ENCODE measurements at places on chromosomes 4 and X.

DNA sequence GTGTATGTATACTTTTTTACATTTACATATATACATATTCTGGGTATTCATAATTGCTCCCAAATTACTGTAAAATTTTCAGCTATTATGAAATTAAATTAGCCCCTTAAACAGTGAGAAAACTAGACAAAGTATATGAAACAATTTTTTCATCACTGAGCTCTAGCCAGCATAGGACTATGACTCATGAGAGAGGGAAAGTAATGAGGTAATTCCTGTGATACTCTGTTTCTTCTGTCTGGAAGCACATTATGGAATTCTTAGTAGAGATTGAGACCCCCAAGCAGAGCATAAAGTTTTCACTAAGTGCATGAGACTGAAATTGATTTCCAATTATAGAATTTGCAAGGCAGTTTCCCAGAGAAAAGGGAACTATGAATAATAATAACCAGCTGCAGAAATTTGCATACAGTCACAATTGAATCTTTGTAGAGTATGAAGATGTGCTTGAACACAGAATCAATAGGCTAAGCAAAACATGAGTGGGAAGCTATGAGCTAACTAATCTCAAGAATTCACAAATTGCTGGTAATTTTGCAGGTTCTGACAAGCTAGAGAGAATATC lies 779.3 kb downstream of the ARAP2 start:
- no peak for DNase-seq

- DNase-seq = no peak
Measured at GRCh38 chr4:136909626-136910025, 622.7 kb downstream of the PCDH18 start.

- DNase-seq = no peak
Measured at GRCh38 chrX:3757510-3758025, 44.1 kb upstream of the PRKX start.

GRCh38 chrX:18753631-18754030 lies 46.2 kb downstream of the PPEF1 start:
- no peak for DNase-seq

DNA sequence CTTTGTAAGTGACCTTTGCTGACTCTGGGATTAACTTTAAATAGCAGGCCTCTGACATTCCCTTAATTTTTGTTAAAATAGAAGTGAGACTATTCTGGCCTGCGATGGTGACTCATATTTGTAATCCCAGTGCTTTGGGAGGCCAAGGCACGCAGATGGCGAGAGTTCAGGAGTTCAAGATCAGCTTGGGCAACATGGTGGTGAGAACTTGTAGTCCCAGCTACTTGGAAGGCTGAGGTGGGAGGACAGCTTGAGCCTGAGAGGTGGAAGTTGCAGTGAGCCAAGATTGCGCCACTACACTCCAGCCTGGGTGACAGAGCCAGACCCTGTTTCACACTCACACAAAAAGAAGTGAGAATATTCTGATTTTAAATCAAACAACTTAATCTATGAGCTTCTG lies 27.3 kb downstream of the ZNF330 start:
- DNase-seq = no peak

DNA sequence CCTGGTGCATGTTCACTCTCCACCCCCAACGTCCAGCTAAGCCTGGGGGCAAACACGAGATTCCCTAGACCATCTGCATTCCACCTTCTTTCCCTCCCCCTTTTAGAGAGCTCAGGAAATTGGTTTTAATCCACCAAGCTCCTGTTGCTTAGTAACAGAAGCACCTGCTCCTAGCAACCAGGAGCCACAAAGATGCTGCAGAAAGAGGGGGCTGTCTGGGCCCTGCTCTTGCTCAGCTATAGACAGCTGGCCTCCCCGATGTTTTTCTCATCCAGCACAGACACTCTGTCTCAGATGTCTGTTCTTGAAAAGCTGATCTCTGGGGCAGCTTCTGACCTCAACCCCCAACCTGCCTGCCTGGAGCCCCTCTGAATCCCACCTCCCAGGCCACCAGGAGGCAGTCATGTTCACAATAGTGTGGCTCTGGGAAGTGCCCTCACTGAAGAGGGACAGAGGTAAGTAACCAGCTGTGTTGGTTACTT lies 71.5 kb downstream of the SLC16A2 start:
- no peak for DNase-seq

DNA sequence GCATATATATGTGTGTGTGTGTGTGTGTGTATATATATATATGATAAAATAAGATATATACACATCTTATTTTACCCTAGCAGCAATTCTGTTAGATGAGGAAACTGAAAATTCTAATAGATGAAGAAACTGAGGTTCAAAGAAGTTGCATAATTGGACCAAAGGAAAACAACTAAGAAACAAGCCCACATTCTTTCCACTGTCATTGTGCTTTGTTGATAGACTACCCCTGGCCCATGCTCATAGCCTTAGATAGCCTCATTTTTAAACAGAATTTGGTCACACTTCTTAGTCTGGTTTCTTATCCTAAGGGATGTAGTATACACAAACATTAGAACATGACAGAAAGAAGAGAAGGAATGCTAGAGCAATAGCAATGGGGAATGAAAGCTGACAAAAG lies 138.8 kb downstream of the NDST3 start:
- no peak for DNase-seq

DNA sequence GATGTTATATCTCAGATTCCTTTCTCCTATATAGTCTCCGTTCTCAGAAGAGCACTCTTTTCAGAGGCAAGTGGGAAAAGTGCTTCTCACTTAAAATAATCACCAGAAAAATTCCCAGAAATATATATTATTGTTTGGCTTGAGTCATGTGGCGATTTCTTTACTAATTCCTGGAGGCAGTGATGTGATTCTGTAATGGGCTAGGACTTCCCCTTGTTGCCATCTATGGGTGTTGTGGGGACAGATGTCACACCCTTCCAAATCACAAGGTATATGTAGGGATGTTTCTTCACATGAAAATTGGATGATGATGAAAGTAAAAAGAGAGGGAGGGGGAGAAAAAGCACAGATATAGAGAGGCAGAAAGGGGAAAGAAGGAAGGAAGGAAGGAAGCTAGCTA lies 553.4 kb downstream of the PPP4R3C start:
- DNase-seq = no peak

- DNase-seq = no peak
Measured at GRCh38 chr4:7134737-7135388, 57.5 kb upstream of the SORCS2 start.

DNA sequence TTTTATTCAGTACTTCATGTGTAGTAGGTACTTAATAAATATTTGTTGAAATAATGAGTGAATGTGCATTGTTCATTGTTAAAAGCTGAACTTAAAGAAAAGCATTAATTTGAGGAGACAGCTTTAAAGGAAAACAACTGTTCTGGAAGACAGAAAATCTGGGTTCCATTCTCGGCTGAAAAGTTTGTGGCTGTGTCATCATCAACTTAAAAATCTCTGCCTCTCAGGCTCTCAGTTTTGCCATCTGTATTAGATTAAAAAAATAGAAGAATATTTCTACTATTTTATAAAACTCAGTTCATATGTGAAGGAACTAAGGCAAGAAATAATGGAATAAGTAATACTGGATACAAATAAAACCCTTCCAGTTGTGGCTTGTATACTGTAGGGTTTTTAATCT lies 62.5 kb downstream of the FSTL5 start:
- DNase-seq = no peak

GRCh38 chr4:5079581-5079980 lies 28.3 kb downstream of the STK32B start:
- DNase-seq = no peak

- no peak for DNase-seq
Measured at GRCh38 chr4:169084954-169085353, 74.9 kb upstream of the CBR4 start.

DNA sequence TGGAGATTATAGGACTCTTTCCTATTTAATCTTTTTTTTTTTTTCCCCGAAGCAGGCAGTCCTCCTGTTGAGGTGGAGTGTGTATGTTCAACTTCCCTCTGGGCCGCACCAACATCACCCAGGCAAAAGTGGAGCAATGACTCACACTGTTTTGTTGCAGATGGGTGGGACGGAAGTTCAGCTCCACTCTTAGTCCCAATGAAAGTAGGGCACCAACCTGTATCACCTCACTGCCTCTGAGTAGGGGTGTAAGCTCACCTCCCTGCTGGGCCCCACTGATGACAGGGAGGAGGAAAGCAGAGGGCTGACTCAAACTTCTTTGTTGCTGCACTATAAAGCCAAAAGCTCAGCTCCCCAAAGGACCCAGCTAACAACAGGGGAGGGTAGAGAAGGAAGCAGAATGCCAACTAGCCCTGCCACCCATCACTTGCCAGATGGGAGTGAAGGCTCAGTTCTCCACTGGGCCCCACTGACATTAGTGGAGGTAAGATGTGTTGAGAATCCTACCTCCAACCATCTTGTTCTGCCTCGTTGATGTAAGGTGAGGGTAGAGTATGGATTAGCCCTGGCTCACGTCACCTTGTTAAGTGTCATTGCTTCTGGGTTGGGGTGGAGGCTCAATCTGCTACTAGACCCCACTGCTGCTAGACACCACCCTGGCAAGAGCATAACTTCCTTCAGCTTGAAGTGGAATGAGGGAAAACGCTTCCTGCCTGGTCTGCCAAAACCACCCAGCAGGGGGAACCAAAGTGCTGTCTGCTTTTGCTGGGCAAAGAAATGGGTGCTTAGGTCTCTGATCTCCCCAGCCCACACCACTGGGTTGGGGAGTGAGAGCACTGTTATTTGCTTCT lies 14.1 kb downstream of the RPS6KA3 start:
- no peak for DNase-seq

- DNase-seq = no peak
Measured at GRCh38 chr4:108890484-108890881, 127.6 kb upstream of the ETNPPL start.

DNA sequence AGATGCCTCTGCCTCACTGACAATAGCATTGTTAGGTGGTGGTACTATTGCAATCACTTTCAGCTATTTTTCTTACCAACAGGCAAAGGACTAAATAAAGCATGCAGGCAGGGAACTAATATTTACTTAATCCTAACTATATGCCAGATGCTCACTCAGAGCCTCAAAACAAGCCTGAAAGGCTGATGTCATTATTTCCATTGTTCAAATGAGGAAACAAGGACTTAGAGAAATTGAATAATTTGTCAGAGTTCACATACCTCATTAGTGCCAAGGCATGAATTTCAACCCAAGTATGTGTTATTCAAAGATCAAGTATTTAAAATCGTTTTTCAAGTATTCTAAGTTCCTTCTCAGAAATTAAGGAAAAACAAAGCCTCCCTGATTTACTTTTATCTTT lies 374.9 kb upstream of the TECRL start:
- no peak for DNase-seq

DNA sequence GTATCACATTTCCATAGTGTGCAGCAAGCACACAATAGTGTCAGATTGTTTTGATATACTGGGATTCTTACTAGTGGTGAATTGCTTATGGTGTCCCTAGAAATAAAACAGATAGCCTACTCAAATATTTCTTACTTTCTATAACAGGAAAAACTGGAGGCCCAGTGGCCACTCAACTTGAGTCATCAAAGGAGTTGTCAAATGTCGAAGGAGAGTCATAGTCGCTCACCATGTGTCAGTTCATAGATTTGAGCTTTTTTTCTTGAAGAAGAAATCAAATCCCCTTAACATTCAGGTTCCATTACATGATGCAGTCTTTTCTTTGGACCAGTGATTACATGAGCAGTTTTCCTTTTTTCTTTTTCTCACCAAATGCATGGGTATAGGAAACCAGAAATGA lies 1271.0 kb downstream of the RAPGEF2 start:
- DNase-seq = no peak

DNA sequence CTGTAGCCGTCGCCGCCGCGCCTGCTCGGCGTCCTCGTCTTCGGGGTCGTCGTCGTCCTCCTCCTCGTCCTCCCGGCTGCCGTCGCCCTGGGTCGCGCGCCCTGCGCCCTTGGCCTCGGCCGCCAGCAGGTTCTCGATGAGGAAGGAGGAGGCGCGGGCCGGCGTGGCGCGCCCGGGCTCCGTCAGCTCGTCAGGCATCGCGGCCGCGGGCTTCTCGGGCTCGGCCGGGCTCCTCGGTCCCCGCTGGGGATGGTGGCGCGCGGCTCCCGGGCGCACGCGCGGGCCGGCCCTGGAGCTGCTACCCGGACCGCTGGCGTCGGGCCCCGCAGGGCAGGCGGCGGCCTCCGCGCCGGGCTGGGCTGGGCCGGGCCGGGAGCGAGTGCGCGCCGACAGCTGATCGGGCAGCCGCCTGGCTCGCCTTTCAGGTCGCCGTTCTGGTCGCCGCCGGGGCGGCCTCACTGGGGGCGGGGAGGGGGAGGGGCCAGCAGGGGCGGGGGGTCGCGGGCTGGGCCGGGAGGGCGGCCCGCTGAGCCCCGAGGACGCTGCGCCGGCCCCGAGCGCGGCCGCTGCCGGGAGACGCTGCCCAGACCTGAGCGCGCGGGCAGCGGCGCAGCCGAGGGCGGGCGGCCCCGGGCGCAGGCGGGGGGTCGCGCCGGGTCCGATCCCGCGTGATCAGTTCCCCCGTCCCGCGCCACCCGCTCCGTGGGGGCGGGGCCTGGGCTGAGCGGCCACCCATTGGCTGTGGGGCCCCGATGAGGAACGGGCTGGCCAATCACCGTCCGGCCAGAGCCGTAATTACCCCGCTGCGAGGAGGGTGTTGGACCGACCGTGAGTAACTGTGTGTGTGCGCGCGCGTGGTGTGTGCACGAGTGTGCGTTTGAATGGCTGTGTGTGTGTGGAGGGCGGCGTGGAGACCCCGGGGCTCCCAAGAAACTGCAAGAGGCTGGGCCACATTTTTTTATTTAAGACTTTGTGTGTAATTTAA lies at the start of gene HMX1:
TSS of gene HMX1 (minus strand) at position 423 of the 985 bp plus-strand sequence. CDS start at position 198, 225 bp downstream.
- no peak for DNase-seq

GRCh38 chr4:6230502-6230785 lies 30.1 kb upstream of the JAKMIP1 start:
- DNase-seq = no peak

DNA sequence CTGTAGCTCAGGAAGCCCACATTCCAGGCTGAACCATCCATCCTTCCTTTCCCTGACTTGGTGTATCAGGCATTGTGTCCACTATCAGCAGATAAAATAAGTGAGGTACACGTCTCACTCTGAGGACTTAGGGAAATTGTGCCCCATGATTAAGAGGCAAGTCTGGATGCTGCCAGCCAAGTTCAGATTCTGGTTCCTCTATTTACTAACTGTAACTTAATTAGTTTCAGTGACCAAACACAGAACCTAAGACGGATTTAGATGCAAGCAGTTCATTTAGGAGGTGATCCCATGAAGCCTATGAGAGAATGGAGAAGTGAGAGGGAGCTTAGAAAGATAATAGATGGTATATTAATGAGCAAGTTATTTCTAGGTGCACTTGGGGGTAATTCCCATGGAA lies 56.6 kb upstream of the PACRGL start:
- no peak for DNase-seq

DNA sequence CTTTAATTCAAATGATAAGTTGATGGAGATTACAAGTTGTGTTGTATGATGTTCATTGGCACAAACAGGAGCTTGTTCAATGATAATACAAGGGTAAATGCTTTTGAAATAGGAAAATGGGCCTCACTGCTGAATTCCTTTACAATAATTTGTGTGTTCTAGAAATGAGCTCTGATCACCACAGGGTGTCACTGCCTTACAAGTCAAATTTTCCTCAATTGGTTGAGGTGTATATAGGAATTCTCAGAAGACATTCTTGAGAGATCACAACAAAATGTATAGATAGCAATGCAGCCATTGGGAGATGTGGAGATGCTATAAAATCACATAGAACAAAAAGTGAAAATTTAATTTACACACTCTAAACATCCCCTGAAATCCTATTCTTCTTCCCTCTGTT lies 49.6 kb downstream of the KLF8 start:
- no peak for DNase-seq

- no peak for DNase-seq
Measured at GRCh38 chr4:181752516-181752915, 490.7 kb upstream of the TENM3 start.

Measured in NCI-H2081 treated with DMSO at 0.1 percent for 48 hours (cell line).